WERI-Rb-1 (cell line): ENCODE measurements at places on chromosomes 11 and 22.
A peak's percentile ranks its signal among the peaks of the same experiment; 100 is the strongest.

- DNase-seq, result no peak
Observed at GRCh38 chr22:48331266-48331665, 1496.4 kb downstream of the BRD1 start.

DNA sequence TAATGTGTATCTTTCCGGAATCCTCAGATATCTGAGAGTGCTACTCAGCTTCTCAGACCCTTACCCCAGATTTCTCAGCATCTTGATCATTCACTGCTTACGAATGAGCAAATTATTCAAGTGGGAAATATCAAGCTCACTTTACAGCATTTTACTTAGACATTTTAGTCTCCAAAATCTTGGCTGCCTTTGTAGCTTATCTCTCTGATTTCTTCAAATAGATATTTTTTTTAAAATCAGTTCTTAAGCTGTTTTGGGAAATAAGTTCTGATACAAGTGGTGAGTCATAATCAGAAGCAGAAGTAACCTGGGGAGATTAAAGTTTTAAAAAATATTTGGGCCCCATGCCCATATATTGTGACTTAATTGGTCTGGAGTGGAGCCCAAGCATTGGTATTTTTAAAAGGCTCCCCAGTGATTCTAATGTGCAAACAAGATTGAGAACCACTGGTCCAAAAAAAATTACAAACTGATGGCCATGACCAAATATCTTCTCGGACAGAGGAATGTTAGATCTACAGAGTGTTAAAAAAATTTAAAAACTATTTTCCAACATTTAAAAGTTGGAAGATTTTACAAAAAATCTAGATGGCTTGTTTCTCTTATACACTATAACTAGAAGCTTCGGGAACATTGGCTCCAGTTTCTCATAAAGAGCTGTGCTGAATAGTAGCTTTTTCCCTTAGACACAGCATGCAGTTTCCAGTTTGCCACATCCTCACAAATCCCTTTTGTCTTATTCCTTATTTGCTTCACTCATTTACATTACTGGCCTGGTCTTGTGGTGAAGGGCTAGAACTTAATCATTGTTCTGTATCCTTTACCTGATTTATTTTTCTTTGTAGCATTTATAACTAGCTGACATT, 87.8 kb upstream of the BMAL1 start:
- no peak for DNase-seq

DNA sequence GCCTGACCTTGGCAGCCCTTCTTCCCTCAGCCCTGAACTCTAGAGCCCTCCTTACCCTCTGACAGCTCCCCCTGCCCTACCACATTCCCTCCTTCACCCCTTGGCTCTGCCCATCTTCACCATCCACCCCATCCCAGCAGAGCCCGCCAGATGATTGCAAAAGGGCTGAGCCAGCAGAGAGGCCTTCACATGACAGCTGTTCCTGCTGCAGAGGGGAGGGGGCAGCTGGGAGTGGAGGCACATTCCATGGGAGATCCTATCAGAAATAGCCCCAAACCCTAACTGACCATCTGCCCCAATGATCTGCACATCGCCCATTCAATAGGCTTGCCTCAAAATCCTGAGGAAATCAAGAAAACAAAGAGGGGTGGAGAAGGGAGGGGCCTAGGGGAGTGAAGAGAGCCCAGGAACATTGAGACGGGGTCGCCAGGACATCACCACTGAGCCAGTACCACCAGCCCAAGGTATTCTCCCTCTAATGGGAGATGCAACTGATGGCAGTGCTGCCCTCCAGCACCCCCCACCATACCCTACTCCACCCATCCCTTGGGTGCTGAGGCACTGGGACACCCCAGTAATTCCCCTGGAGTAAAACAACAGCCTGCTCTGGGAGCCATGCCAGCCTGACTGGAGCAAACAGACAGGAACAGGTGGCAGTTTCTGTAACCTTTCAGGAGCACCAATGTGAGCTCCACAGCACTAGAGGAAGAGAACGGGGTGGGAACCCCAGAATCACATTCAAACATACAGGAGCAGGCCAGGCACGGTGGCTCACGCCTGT, 8.0 kb upstream of the AHNAK start:
- DNase-seq, result no peak

DNA sequence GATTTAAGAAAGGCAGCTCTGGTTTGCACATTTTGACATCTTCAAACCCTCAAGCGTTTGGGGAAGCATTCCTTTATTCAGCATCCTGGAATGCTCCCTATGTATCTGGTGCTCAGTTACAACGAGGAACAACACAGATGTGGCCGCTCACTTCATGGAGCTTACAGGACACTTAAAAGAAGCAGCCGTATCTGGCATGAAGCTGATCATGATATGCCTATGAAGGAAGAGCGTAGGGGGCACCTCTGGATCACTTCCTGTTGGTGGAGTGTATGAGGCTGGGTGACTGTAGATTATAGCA, 72.3 kb upstream of the TP53I11 start:
- no peak for DNase-seq

DNA sequence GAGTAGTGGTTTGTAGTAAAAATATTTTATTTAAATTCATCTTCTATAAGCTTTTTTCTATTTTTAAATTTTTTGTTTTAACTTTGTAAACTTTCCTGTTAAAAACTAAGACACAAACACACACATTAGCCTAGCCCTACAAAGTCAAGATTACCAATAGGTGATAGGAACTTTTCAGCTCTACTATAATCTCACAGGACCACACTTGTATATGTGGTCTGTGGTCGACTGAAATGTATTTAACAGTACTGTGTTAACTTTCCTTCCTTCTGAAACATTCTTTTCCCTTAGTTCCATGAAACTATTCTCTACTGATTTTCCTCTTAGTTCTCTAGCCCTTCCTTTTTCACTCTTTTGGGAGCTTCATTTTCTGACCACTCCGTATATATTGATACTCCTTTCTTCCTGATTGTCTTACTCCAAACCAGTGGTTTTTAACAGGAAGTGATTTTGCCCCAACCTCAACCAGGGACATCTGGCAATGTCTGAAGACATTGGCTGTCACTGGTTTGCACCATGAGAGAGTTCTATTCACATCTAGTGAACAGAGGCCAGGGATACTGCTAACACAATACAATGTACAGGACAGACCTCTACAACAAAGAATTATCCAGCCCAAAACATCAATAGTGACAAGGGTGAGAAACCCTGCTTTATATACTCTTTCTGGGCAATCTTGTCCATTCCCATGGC, 8.8 kb downstream of the ZW10 start:
- no peak for DNase-seq

DNA sequence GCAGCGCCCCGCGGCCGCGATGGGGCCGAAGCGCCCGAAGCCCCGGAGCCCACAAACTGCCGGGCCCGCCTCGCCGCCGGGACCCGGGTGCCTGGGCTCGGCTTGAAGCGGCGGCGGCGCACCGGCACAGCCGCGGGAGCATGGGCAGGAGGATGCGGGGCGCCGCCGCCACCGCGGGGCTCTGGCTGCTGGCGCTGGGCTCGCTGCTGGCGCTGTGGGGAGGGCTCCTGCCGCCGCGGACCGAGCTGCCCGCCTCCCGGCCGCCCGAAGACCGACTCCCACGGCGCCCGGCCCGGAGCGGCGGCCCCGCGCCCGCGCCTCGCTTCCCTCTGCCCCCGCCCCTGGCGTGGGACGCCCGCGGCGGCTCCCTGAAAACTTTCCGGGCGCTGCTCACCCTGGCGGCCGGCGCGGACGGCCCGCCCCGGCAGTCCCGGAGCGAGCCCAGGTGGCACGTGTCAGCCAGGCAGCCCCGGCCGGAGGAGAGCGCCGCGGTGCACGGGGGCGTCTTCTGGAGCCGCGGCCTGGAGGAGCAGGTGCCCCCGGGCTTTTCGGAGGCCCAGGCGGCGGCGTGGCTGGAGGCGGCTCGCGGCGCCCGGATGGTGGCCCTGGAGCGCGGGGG, 346 bp downstream of the FJX1 start:
- peak; percentile 30 for DNase-seq

DNA sequence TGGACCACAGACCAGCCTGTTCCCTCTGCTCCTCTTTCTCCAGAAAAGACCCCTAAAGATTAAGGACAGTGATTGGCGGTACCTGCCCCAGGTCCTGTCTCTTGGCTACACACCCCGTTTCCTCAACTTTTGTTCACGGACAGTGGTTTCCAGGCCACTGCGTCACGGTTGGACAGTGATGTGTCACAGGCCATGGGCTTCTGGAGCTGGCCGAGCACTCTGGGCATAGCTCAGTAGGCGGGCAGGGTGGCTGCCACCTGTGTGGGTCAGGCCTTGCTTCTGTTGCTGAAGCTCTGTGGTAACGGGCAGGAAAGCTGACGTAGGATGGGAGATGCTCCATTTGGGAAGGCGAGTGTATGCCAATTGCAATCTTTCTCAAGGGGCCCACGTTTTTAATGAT, 13.6 kb downstream of the TUB start:
- DNase-seq, result no peak

DNA sequence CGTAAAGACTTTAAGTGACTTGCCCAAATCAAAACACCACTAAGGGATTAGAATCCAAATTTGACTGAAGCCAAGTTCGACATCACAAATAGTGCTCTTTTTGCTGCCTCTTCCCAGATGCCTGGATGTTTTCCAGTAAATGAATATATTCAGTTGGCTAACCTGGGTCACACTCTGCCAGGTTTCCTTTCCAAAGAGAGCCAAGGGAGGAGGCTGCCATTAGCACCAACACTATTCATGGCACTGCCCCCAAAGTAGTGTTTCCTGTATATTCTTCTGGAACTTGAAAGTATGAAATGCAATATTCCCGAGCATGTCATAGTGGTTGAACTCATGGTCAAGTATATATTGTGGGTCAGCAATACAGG, 219.3 kb upstream of the UBASH3B start:
- no peak for DNase-seq

DNA sequence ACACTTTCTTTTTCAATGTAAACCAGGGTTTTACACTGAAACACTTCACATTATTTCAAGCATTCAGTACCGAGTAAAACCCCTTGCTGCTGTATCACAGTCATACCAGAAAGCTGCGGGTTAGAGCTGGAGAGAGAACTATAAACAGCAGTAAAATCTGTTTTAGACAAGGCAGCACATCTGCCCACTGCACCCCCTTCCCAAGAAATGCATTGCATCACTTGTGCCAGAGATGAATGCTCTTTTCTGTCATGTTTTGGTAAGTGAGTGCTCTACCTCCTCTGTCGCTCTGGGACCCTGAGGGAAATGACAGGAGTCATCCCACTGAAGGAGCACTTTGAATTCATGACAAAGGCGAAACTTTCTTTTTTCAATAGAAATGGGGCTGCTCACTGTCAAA, 107.2 kb downstream of the MAML2 start:
- no peak for DNase-seq

- no peak for DNase-seq
Observed at GRCh38 chr11:15575409-15575808, 460.7 kb downstream of the INSC start.

GRCh38 chr11:11359611-11360010, 6.6 kb upstream of the CSNK2A3 start:
- DNase-seq, result no peak

DNA sequence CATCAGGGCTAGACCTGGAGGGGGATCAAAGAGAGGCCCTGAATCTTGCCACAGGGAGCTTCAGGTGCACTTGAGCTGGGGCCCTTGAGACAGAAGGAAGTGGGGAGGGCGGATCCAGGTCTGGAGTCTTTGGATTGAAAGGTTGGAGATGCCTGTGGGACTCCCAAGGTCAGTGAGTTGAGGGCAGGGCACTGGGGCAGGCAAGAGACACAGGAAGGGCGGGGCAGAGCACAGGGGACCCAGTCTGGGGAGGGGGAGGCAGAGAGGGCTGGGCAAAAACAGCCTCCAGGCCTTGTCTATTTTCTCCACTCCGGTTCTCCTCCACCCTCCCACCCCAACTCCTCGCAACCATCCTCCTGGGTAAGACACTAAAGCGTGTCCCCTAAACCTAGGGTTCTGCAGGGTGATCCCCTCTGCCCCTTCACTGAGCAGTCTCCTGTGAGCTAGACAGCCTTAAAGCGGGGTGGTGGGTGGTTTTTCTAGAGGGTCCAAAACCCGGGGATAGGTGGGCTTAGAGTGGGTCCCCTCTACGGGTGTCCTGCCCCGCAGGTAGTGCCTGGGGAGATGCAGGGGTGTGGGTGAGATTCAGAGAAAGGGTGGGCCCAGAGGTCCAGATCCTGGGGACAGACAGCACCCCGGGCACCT, 38.6 kb upstream of the CELSR1 start:
- DNase-seq, result no peak

GRCh38 chr11:66663741-66664296, 13.9 kb downstream of the RBM4B start:
- no peak for DNase-seq

DNA sequence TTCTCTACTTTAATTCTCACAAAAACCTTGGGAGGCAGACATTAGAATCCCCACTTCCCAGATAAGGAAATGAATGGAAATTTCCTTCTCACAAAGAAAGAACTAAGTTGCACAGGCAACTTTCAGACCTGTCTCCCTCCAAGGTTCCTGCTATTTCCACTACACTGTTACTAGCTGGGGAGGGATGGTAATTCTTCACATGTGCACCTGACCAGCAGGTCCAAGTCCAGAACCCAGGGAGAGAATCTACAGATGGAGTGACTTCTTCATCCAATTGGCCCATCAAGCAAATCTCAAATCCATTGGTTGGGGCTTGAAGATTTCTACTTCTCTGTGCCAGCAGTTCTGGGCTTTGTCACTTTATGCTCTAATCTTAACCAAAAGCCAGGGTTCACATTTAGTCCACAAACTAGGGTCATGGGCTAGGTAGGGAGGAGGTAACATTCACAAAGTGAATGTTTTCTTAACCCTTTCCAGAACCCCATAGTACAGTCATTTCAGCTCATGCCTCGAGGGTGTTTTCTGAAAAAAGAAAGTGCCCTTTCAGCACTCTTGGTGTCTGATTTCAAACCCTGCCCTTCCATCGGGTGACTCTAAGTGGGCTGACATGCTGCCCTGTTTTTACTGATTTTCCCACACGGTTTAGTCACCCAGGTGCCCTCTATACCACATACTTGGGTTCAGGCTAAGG, 2.7 kb downstream of the POU2AF1 start:
- DNase-seq, result no peak

- no peak for DNase-seq
Observed at GRCh38 chr11:111490496-111490895, 21.7 kb downstream of the BTG4 start.

DNA sequence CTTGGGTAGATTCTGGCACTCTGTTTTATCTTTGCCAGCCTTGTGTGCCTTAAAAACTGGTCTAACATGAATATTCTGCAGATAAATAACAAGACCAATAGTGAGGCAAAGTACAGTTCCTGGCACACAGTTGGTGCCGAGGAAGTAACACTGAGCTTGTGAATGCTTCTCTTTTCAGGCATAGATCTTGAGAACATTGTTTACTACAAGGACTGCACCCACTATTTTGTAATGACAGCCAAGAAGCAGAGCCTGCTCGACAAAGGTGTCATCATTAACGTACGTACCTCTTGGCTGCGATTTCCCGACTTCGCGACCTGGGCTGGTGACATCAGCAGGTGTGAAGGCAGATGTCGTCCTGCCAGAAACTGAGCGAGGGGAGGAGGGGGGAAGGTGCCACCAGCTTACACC, 105.7 kb downstream of the MICAL2 start:
- no peak for DNase-seq

DNA sequence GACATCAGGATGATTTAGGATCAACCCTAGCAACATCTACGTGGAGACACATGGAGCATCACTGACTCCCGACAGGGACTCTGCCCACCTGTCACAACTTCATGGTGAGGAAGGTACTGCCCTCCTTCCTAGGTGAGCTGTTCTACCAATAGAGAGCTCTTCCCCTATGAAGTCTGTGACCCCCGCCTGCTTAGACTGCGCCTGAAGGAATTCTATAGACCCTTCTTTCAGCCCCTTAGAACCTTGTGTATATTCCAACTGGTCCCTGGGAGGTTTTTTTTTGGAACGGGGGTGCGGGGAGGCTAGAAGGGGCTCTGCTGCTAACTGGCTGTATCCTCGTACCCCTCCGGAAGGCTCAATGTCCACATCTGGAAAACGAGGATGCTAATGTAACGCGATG, 566 bp downstream of the INTS4 start:
- DNase-seq, result no peak

GRCh38 chr11:73288192-73288872, 16.2 kb downstream of the P2RY6 start:
- no peak for DNase-seq
